Lower leg skin (tissue), 4 donors: ENCODE measurements at places on chromosomes 1 and 21. TPM values are rescaled to one million over a fixed set of nuclear protein-coding genes. Genes with fewer than 3 reads are reported as not detected.

DNA sequence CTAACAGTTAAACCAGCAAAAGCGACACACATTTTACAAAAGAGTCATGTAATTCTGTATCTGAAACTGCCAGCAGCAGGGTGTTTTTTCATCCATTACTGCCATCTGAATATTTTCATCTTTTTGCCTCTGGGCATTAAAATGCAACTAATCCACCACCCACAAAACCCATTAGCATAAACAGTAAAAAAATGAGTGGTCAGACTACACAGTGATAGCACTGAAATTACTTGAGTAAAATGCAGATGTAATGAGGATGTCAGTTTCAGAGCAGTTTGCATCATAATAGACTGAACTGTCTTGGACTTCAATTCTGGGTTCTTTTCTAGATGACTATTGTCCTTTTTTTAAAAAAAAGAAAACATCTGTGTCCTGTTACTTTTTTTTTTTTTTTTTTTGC is 132.3 kb downstream of the GABPA start:
- DNase-seq: no peak

GRCh38 chr1:5845376-5845775 is 146.8 kb downstream of the NPHP4 start:
- no peak for DNase-seq

DNA sequence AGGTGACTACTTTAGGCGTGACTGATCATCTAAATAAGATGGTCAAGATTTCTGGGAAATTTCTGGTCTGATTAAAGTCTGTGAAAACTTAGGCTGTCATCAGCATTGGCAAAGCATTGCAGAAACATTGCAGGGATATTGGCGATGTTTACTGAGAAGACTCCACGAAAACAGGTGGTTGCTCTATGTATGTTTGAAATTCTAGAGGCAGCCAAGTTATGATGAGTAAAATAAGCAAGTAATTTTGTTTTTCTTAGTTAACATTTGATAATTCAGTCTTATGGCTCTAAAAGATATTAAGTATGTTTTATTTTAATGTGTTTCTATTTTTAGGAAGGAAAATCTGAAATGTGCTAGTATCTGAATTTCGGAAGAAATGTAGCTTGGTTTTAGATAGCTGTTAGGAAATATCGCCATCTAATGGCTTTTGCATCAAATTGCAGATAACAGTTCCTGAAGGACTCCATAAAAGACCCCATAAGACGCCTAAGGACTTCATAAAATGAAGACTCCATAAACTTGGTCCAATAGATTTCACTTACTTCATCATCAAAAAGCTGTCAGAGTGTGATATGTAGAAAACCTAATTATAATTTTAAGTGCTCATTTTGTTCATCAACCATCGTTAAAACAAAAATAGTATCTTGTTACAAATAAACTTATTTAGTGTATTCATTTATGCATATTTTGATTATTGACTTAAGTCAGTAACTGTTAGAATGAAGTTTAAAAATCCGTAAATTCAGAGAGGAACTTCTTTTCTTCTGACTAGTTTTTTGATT is 344.6 kb downstream of the RYR2 start:
- DNase-seq: no peak

- DNase-seq: no peak
These were observed 1.2 kb downstream of the S100A3 start for GRCh38 chr1:153547560-153548551.

GRCh38 chr1:207941665-207942064 is 30.7 kb upstream of the CD34 start:
- peak; percentile 95 for DNase-seq

RPTN gene
- total RNA-seq: 17.3 TPM

GNG4 gene
- 0.39 TPM for total RNA-seq
